Stimulated activated CD8-positive, alpha-beta memory T cell treated with anti-CD3 and anti-CD28 coated beads, Interleukin-4, amount 100 ng/mL, for 1 hour (primary cell): ENCODE measurements at places on chromosomes 13 and 19.

GRCh38 chr13:60148918-60149317 is 14.8 kb downstream of the DIAPH3 start:
- no peak for DNase-seq

DNA sequence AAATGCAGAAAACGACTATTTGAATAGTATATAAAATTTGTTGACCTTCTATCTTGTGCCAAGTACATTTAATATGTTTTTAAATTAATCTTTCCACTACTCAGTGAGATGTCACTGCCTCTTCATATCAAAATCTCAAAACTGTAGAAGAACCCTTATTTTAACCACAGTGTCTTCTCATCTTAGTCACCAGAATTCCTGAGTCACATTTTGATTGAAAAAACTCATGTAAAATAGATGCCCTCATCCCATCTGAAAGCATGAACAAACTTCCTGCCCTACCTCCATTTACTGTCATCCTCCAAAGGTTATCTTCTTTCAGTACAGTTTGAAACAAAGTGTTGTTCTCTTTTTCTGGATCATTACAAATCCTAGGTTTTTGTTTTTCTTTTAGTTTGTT is 1215.4 kb downstream of the PCDH9 start:
- DNase-seq: no peak

GRCh38 chr19:3656073-3656746 is 29.6 kb upstream of the CACTIN start:
- DNase-seq: no peak

- DNase-seq: no peak
Observed at GRCh38 chr19:40630571-40631160, 29.5 kb downstream of the LTBP4 start.

- DNase-seq: no peak
Observed at GRCh38 chr19:28239270-28239669, 973.7 kb downstream of the UQCRFS1 start.

DNA sequence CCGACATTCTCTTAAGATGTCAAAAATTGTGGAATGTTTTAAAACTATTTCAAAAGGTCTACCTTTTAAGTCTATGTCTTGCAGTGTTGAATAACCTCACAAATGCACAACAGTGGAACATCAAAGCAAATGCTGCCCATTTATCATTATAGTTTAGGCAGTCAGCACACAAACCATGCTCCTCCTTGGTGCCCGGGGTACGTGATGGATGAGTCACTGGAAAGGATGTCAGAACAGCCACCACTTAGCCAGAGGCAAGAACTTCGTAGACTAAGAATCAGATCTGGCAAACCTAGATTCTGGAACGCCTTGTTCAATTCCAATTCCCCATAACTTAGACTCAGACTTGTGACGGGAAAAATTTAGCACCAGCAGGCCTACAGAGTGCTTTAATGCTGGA is 343.6 kb downstream of the FGF9 start:
- DNase-seq: no peak

GRCh38 chr19:28727480-28728159 is 485.3 kb downstream of the UQCRFS1 start:
- DNase-seq: no peak

GRCh38 chr13:106498158-106498557 is 37.3 kb downstream of the EFNB2 start:
- DNase-seq: no peak

GRCh38 chr19:40387155-40387554 is 2.8 kb downstream of the HIPK4 start:
- no peak for DNase-seq

GRCh38 chr19:41893899-41894298 is 10.9 kb downstream of the ARHGEF1 start:
- DNase-seq: no peak

DNA sequence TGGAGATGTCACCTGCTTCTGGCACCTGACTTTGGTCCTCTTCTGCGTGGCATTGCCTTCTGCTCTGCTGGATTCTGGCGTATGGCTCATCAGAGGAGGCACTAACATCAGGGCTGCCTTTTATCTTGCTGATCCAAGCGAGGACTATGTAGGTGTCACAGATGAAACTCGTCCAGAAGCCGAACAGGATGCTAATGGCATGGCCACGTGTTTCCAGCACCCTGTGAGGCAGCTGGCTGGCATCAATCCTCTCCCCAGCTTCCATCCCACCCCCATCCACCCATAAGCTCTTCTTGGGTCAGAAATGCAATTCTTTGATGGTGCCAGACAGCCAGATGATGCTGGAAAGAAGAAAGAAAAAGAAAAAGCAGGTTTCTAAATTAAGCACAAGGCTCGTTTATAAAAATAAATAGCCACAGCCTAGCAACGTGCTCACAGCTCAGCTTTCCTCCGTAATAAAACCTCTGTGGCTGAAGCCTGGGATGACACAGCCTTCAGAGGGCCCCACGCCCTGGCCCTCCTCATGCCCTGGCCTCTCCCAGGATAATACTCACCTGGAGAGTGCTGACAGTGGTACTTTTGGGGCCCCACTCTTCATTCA is 212.9 kb upstream of the SERP2 start:
- no peak for DNase-seq

DNA sequence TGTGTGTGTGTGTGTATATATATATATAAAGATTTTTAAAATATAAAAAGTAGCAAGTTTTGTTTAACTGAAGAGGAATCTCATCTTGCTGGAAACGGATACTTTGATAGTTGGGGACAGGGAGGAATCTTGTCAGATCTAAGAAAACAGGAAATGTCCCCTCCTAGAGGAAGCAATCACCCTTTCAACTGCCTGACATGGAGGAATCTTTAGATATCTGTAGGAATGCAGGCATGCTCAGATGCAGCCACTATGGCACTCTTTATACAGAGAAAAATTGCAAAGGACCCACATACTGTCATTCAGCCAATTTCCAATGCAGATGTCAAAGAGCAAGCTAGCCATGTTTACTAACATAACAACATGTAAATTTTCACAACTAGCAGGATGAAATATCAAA is 38.8 kb downstream of the ZNF611 start:
- no peak for DNase-seq

DNA sequence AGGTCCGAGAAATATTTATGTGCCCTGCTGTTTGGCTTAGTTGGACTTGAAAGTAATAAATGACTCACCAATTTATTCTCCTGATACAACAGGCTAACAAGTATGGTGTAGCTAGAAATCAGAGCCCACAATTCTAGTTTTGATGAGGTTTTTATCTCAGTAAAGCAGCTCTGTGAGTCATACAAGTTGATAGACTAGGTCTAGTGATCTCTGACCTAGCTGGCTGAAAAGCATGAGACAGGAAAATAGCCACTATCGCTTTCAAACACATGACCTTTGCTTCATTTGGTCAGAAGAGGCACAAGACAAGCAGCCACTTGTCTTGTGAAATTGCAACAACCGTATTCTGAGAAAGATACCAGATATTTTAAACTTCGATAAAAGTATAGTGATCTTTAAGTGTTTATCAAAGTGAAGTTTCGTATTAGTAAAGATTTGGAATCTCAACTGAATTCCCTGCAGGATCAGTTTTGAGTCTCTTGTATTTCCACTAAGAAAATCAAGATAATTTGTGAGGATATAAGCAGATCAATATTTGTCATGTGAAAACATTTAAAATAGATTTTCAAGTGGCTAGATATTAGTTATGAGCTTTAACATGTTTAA is 126.7 kb downstream of the MAB21L1 start:
- no peak for DNase-seq

DNA sequence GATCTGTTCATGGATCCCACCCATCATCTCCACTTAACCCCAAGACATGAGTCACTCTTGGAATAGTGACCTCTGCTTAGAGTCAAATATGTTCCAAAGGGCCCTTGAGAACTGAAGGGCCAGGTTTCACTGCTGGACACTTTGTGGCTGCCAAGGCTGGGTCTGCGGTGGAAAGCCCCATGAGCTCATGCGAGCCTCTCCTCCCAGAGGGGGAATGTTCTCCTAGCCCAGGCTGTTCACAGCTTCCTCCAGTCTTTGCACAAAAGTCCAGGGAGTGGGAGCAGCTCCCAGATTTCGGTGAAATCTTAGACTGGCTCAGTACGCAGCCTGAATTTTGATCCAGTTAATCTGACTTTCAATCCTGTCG is 732 bp upstream of the DCLK1 start:
- no peak for DNase-seq

DNA sequence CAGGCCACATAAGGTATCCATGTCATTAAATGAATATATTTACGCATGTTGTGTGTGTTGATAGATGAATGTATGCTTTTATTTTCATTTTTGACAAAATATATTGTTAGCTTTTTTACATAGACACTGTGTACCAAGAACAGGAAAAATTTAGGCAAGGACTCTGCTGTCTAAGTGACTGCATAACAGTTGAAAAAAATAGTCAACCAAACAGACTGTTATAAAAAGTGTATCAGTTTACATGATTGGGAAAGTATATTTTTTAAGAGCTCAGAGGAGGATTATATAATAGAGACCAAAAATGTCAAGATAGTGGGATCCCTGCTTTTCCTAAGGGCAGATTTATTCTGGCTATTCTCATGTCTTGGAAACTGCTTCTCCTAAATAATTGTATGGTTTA is 858.0 kb downstream of the SLITRK1 start:
- DNase-seq: no peak

GRCh38 chr13:96460609-96461008 is 370.7 kb downstream of the HS6ST3 start:
- DNase-seq: no peak

- DNase-seq: no peak
Observed at GRCh38 chr19:47151627-47152026, 21.0 kb downstream of the SAE1 start.

- no peak for DNase-seq
Observed at GRCh38 chr13:111168107-111168506, 53.0 kb downstream of the ARHGEF7 start.

- no peak for DNase-seq
Observed at GRCh38 chr19:720345-721160, 11.8 kb downstream of the PALM start.

DNA sequence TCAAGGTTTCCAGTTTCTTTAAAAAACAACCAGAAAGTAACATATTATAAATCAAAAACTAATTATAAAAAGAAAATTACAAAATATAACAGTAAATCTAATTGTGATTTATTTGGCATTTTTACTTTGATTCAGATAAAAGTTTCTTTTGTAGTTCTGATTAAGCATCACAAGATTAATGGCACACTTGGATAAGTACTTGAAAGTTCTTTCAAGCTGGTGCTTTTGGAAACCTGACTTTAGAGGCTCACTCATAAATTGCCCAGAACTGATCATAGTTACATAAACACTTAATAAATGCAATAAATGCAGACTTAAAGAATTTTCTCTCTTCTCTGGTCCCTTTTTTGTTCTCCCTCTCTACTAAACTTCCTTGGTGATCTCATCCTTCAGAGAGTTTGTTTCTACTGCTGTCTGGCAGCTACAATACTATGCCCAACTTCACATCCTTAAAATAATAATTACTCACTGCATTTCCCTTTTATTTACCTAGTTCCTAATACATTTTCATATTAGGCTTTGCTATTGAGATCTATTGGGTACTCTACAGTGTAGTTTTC is 1417.0 kb downstream of the EFNB2 start:
- DNase-seq: no peak

DNA sequence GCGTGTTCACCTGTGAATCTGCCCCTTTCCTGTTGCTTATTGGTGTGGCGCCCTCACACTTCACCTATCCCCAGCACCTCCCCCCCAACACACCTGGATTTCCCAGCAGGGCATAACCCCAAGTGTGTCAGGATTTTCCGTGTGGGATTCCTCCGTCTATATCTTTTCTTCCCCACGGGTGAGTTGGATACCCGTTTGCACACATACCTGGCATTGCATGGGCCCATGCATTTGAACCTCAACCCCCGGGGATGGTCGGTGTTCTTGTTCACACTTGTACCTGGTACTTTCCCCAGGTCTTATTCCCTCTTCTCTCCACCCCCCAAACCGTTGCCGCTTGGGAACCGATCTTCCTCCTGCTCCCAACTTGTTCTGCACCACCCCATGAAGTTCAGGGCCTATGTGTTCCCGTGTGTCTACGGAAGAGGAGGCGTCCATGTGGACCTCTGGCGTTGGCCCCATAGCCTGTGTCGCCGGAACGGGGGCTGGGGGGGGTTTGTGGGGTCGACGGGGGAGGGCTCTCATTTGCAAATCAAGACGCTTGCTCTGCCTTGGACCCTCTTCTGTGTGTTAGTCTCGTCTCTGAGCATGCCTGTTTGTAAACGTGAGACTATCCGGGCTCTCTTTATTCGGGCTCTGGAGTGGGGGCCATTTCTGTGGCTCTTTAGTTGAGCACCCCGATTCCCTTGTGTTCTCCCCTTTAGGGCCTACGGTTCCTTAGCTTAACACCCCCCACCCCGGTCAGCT is 1.7 kb downstream of the PRR12 start:
- DNase-seq: no peak

- DNase-seq: no peak
Observed at GRCh38 chr13:86741762-86742285, 929.3 kb upstream of the SLITRK5 start.

DNA sequence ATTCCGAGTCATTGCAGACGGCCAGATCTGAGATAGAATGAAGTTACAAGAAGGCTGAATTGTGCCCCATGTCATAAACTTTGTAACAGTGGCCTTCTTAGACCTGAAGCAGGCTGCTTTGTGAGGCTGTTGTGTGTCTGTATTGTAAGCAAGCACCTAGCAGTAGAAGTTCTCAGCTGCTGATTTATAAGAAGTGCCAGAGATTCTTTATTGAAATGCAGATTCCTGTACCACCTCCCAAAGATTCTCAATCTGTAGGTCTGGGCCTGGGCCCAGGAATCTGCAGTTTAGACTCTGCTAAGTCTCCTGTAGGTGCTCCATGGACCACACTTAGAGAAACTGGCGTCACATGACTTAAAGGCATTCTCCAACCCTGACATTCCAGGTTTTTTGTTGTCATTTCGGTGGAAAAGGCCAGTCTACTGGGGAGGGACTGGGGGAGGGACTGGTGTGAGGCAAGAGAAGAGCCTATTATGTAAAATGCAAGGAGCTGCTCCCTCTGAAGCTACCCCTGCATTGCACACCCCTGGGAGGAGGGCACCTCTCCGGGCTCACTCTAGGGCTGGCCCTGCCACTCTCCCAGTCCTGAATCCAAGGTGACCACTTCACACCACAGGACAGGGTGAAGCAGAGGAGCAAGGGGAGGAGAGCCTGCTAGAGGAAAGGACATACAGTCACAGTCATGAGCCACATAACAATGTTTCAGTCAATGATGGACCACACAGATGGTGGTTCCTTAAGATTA is 769 bp upstream of the TMEM272 start:
- DNase-seq: no peak

GRCh38 chr13:94109715-94110374 is 369.6 kb downstream of the DCT start:
- no peak for DNase-seq
